Activated CD4-positive, CD25-positive, alpha-beta regulatory T cell treated with anti-CD3 and anti-CD28 coated beads, Interleukin-2, amount 50 U/mL, for 24 hours (primary cell): ENCODE measurements at places on chromosomes 2 and 18.

- ATAC-seq: no peak
These were observed 1101.0 kb downstream of the DPP10 start for GRCh38 chr2:115543461-115543860.

- ATAC-seq: no peak
These were observed 63.7 kb downstream of the MARCHF4 start for GRCh38 chr2:216308576-216308975.

DNA sequence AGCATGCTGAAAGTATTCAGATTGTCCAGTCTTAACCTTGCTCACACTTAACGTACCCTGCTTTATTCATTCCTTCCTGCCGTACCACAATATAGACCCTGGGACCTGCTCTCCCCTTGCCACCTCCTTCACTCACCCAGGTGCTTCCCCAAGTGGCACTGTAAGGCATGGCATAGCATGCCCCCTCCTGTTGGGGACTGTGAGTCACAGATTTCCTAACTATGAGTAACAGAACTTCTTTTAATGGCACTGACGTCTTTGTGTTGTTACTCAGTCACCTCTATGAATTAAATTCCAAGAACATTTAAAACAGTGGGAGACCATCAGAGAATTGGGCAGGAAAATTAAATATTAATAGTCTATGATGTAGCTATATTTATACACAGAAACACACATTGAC, 117.2 kb downstream of the CTNNA2 start:
- no peak for ATAC-seq

GRCh38 chr2:55649211-55649610, 31.8 kb upstream of the PPP4R3B start:
- no peak for ATAC-seq

DNA sequence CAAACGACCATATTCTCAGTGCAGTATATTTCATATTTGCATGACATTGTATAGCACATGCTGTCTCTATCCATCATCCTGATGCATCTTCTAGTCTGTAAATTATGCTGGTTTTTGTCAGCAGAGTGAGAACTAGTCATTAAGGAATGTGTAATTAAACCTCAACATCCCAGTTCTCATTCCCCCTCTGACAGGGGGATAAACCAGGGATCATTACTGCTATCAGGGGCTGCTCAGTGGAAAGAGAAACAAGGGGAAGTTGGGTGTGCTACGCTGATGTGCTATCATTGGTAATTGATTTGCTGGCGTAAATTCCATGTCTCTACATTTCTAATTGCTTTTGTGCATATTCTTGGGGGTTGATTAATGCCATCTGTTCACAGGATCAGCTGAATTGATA, 7.7 kb downstream of the CNTNAP5 start:
- no peak for ATAC-seq

- ATAC-seq: no peak
These were observed 9.0 kb downstream of the ASB1 start for GRCh38 chr2:238435752-238436096.

DNA sequence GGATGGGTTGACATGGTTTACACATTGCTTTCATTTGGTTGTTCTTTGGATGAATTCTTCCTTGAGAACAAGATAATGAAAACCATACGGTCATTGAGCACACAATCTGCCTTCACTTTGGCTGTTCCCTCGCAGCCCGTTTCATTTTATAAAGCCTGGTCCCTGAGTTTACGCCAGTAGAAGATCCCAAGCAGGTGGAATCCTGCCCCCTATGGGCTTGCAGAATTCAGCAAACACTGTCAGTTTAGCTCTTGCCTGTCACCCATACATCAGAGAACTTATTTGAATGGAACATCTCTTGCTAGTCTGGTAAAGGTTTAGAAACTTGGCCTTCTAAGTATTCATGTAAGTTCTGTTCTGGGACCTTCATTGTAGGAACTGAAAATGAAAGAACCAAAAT, 666.4 kb upstream of the ZEB2 start:
- ATAC-seq: no peak

GRCh38 chr2:54770676-54771075, 47.2 kb downstream of the EML6 start:
- ATAC-seq: no peak
